ENCODE measurements at places on chromosomes 12 and 14.
A peak's percentile ranks its signal among the peaks of the same experiment; 100 is the strongest.

DNA sequence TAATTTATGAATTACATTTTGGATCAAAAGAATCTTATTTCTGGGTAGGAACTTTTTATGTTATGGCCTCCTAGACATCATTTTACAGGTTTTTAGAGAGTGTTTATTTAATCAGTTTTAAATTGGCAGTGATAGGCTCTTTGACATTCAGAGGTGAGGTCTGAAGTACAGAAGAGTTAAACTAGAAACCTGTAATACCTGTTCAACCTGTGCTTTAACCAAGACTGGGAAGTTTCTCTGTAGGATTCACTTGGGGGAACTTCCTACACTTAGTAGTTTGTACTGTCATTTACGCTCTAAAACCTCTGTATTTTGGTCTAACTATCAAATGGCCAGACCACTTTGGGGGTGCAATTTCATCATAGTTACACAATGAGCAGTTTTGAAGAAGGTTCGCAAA is 35.9 kb downstream of the PLEKHA5 start:
- DNase-seq: no peak

GRCh38 chr12:20415641-20416040 is 47.3 kb downstream of the PDE3A start:
- no peak for DNase-seq

DNA sequence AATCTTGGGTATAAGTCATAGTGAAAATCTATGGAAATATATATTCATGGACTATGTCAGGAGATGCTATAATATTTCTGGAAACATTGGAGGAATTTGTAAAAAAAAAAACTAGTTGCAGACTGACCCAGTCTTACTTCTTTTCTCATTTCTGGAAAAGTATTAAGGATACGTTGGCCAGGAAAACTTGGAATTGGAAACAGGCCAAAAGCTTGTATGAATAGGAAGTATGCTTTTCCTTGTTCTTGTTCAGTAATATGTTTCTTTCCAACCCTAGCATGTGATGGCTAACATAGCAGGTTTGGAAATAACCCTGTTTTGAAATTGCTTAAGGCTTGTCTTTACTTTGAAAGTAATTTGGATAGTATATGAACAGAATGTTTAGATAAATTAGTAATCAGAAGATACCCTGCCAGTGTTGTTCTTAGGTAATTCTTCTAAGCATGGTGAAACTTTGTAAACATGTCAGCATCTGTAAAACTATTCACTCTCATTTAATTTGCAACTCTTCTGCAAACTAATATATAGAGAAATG is 316.2 kb downstream of the NPAS3 start:
- DNase-seq: no peak

DNA sequence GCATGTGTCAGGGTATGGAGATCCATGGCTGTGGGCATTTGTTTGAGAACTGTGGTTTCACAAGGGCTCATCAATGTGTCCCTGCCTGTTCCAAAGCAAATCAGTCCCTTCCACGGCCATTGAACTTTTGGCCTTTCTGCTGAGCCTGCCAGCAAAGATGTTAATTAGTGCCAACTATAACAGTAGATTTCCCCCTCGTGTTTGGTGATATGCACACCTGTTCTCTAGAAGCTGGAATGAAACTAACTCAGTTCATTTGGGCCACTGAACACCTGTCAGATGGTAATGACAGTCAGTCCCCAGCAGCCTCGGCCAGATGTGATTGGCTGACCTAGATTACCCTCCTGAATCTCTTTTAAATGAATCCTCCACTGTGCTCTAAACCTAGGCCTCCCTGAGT is 43.2 kb downstream of the IRAK3 start:
- DNase-seq: no peak

DNA sequence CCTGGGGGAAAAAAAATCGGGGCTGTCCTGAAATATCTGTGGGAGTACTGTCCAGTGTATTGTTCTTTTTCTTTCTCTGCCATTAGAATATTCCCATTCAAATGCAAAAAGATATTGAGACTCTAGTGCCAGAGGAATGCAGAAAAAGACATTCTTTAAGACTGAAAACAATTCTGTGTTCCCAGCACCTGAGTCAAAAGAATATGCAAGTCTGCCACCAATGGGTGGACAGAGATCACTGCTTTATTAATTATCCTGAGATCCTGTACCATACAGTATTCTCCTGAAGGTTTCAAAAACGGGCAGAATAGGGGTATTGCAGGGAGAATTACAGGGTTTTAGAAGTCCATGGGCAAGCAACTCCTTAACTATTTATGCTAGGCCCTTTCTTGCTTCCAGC is 361.8 kb downstream of the C12orf50 start:
- DNase-seq: peak; percentile 46

DNA sequence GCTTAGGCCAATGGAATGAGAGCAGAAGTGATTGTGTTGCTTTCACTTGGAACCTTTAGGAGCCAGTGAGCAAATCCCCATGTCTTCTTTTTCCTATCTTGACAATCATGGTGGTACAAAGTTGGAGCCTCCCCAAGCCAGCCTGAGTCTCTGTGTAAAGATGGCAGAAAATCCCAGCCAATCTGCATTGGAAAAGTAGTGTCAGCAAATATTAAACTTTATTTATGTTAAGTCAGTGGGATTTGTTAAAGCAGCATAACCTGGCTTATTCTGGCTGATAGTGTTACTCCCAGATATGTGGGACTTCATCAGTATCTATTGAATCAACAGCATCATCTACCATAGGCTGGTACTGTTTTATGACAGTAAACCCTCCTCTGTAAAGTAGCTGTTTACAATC is 2.2 kb upstream of the NUAK1 start:
- no peak for DNase-seq

GRCh38 chr14:32078023-32078857 is 1.1 kb downstream of the ARHGAP5 start:
- DNase-seq: no peak

DNA sequence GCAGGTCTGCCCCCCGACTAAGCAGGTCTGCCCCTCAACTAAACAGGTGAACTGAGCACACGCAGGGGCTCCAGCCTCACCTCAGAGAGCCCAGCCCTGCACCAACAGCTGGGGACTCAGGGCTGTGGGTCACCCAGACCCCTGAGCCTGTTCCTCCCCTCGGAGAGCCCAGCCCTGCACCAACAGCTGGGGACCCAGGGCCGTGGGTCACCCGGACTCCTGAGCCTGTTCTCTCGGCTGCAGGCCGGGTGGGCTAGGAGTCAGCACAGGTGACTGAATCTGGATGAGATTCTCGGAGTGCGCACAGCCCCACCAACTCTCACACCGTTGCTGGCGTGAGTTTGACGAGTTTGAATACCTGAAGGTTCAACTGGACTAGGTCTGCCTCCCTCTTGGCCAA is 20.3 kb upstream of the ANKLE2 start:
- no peak for DNase-seq

- DNase-seq: peak; percentile 64
Observed at GRCh38 chr12:288687-289086, 26.1 kb upstream of the SLC6A13 start.

DNA sequence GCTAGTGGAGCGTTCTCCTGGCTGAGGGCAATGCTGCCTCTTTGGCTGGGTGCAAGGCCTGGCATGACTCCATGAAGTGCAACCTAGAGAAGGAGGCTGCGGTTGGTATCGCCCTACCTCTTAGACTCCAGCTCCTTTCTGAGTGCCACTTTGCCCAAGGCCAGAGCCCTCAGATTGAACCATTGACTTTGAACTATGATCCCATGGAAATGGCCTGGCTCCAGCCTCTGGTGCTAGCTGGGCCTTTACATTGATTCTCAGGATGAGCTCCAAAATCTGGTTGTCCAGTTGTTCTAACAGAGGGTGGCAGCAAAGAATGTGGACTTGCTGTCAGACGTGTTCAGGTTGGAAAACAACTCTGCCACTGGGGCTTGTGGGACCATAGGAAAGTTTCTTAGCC is 16.1 kb upstream of the SMOC1 start:
- DNase-seq: no peak

DNA sequence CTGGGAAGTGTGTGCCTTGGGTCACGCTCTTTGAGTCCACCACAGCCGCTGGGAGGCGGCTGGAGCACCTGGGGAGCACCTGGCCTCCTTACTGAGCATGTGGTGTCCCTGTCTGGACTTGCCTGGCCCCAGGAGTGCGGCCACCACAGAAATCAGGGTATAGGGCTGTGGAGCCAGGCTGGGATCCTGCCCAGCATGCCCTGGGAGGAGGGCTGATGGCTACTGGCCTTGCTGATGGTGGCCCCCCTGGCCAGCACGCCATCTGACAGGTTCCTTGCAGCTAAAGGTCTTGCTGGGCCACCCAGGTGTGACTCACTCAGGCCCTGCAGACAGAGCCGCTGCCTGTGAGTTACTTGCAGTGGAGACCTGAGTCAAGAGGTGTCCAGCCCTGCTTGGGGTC is 6.0 kb downstream of the ULK1 start:
- DNase-seq: no peak

DNA sequence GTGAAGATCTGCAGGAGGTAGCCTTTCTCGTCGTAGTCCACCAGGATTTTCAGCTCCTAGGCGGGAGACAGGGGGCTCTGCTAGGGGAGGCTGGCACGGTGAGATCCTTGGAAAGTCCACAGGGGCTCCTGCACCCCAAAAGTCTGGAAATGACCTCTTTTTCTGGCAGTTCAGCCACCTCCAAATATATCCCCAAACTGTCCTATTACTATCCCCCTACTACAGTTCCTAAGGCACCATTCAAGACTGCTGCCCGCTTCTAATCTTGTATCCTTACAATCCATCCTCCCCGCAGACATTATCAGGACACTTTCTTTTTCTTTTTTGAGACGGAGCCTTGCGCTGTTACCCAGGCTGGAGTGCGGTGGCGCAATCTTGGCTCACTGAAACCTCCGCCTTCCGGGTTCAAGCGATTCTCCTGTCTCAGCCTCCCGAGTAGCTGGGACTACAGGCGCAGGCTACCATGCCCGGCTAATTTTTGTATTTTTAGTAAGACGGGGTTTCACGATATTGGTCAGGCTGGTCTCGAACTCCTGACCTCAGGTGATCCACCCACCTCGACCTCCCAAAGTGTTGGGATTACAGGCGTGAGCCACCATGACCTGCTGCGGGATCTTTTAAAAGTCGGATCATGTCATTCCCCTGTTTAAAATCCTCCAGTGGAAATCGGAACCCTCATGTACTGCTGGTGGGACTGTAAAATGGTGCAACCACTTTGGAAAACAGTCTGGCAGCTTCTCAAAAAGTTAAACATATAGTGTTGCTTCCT is 18.5 kb downstream of the HPD start:
- no peak for DNase-seq

DNA sequence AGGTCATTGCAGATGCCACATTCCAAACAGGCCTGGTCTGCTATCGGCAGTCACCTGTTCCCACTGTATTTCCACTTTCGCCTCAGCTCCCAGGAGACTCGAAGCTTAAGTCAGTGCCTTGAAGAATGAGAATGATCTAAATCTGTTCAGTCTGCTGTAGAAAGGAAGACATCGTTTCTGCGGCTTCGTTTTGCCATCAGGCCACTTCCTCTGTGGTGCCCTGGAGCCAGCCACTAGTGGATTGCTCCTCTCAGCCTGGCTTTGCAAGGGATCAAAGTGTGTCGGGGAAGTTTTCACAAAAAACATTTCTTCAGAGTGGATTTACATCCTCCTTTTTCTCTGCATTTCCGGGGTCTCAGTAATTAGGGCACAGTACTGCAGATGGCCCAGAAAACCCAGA is 66.7 kb downstream of the AACS start:
- no peak for DNase-seq

- no peak for DNase-seq
Observed at GRCh38 chr14:55976655-55977054, 141.6 kb upstream of the PELI2 start.

- no peak for DNase-seq
Observed at GRCh38 chr12:96121271-96121711, 72.9 kb upstream of the ELK3 start.

DNA sequence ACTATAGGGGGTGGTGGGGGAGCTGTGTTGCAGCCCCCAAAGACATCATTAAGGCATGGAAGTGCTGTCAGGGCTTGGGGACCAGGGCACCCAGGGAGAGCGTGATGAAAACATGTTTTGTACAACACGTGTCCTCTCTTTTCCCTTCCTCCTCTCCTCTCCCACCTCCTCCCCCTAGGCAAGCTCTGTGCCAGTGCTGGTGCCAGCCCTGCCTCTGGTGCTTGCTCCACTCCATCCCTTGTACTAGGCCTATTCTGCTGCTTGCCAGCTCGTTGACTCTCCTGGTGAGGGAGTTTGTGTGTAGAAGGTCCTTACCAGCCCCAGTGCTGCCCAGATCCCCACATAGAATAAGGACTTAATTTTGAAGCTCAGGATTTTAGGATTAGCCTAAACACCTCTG is 3.2 kb upstream of the RARG start:
- DNase-seq: no peak

DNA sequence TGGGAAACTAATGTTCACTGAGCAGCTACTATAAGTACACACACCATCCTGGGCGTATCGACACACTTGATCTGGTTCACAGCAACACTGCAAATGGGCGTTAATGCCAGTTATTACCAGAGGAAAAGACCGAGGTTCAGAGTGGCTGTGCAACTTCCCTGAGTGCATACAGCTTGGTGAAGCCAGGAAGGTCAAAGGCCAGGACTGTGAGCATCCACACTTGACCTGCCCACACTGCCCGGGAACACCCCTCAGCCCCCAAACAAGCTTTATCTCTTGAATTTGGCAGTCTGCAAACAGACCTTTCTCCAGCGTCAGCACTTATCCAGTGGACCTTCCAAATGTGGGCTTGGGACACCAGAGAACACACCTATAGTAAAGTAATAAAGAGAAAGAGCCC is 312.6 kb downstream of the BCL11B start:
- DNase-seq: no peak

DNA sequence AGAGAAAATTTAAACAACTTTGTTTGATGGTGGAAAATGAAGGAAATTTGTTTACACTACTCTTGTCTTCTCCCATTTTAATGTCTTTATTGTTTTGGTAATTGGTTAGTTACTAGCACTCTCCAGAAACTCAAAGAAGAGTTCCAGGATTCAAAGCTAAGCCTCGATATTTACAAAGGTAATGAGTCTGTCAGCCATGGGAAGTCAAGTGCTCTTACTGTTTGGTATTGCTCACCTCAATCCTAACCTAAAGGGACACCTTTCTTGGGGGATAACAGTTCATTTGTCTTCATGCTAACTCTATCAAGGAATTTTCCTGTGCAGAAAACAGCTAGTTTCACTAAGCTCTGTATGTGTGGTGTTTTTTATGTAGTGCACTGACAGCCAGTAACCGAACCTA is 222.9 kb upstream of the LMO3 start:
- no peak for DNase-seq

DNA sequence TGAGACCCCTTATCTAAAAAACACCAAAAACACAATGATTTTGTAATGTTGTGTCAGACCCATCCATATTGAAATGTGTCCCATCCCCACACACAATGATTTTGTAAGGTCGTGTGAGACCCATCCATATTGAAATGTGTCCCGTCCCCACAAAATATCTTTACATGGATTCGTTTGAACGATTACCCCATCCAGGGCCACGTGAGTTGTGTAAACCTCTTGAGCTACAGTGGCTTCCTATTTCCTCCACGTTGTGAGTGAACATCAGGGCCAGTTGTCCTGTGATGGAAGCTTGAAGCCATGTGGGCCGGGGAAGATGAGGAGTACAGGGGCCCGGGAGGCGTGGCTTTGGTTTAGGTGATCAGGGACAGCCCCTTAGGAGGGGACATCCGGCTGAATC is 27.0 kb upstream of the ULK1 start:
- no peak for DNase-seq

GRCh38 chr12:47312808-47313426 is 233.2 kb upstream of the AMIGO2 start:
- DNase-seq: no peak

GRCh38 chr12:80780746-80781145 is 64.0 kb downstream of the MYF5 start:
- no peak for DNase-seq

GRCh38 chr12:131471946-131472732 is 238.8 kb upstream of the SFSWAP start:
- no peak for DNase-seq
